Globus pallidus (tissue), 1 donor: ENCODE measurements at places on chromosomes 11 and 22.

- DNase-seq: peak; percentile 40
These were observed at the start of gene ELMOD1 for GRCh38 chr11:107590460-107591377. Gene ELMOD1 (plus strand): TSS chr11:107591147. CDS start chr11:107618190, 27,043 bp downstream.

DNA sequence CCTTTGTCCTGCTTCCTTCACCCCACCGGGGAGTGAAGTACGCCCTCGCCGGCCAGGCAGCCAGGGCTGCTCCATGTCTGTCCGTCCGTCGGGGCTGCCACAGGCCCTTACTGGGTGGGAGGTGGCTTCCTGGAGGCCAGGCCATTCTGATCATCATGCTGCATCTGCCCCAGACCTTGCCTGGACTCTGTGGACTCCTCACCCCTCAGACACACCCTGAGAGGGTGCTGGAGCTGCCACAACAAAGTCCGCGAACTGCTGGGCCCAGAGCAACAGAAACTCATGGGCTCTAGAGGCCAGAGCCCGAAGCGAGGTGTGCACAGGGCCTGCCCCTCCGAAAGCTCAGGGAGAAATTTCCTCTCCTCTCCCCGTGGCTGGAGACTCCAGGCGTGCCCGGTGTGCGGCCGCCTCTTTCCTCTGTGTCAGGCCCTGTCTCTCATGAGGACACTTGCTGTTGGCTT is 124.2 kb downstream of the KCNQ1OT1 start:
- DNase-seq: no peak

- peak; percentile 68 for DNase-seq
These were observed 37.0 kb upstream of the DNAJB7 start for GRCh38 chr22:40898850-40899357.

GRCh38 chr22:36660510-36660840 is 43.1 kb downstream of the CACNG2 start:
- no peak for DNase-seq

DNA sequence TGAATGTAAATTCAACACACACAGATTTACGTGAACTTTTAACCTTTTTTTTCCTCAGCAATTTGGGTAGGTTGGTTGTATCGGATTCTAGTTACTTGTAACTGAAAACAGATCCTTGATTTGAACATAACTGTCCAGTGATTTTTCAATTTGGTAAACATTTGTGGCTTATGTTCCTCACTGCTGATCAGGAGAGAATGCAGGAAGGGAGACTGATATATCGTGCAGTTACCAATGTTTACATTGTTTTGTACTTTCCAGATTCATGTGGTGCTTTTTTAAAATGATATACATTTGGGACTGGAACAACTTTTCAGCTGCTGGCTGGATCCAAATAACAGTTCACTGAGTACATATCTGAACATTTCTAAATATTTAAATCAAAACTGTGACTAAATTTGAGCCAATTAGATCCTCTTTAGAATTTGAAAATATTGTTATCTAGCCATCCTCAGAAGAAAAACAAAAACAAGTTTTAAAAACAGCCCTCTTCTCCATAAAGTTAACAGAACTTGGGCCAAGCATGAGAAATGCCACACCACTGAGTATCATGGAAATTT is 84.3 kb upstream of the MTMR2 start:
- no peak for DNase-seq

- DNase-seq: no peak
These were observed 36.2 kb downstream of the LMO1 start for GRCh38 chr11:8227156-8228152.

GRCh38 chr22:37419370-37419968 is 7.8 kb downstream of the ELFN2 start:
- no peak for DNase-seq

DNA sequence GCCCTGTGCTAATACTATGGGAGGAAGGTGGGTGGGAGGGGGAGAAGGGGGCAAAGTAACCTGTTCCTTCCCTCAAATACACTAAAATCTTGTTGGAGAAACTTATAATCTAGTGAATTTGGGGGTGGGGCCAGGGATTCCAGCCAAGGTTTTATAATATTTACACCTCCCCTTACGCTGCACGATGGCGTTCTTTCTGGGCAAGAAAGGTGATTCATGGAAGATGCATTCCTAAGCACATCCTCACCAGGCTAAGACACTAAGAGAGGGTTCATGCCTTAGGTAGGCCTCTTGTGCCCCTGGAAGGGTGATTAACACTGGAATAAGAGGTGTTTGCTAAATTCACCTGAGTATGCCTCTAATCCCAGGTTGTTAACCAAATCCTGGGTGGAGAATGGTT is 82.6 kb downstream of the BARX2 start:
- no peak for DNase-seq
